ENCODE measurements at places on chromosomes 13 and 19.

GRCh38 chr19:33595783-33596182 lies 26.0 kb upstream of the CHST8 start:
- no peak for DNase-seq

- DNase-seq, result no peak
These were observed 54.1 kb downstream of the SLC7A1 start for GRCh38 chr13:29541400-29541799.

DNA sequence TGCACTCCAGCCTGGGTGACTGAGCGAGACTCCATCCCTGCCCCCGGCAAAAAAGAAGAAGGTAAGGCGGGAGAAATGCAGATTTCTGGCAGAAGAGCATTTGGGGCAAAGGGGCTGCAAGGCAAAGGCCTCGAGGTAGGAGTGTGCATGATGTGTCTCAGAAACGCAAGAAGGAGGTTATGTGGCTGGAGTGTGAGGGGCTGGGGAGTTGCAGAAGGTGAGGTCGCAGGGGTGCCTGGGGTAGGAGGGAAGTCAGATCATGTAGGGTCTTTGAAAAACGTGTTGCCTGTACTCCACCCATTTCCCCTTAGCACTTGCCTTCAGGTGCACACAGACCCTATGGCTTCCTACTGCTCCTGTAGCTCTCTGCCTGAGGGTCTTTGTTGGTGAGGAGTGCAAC lies 29.9 kb downstream of the KCTD15 start:
- DNase-seq, result no peak

DNA sequence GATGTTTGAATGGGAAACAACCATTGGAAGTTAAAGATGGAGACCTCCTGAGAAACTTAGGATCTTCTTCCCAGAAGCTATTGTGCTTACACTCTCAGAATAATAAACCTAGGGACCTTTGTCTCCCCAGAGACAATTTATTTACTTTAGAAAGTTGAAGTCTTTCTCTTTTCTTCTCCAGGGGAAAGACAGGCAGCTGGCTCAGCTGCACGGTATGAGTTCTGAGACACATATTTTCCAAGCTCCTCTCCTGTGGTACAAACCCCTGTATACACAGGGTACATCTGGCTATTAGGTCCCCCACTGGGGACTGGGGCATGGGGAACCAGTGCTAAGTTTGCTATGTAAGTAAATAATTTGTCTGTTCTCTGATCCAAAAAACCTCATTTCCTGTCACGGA lies 67.5 kb upstream of the POSTN start:
- no peak for DNase-seq

- peak; percentile 92 for DNase-seq
These were observed at the start of gene REXO1 for GRCh38 chr19:1848399-1849131. Gene REXO1 (minus strand): TSS chr19:1848483. CDS start chr19:1848358, 125 bp downstream.

DNA sequence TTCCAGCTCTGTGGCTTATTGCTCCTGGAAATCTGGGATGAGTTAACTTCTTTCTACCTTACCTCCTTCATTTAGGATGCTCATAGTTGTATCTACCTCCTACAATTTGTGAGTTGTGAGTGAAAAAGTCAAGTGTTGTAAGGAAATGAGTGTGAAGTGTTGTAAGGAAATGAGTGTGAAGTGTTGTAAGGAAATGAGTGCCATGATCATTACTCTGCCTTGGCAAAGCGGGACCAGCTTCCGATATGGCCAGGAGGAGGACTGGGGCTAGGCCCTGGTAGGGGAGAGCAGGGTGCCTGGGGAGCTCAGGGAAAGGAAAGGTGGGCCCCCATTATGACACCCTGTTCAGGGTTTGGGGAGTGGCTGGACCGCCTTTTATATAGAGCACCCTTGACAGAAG lies 435.2 kb downstream of the FGF9 start:
- no peak for DNase-seq

DNA sequence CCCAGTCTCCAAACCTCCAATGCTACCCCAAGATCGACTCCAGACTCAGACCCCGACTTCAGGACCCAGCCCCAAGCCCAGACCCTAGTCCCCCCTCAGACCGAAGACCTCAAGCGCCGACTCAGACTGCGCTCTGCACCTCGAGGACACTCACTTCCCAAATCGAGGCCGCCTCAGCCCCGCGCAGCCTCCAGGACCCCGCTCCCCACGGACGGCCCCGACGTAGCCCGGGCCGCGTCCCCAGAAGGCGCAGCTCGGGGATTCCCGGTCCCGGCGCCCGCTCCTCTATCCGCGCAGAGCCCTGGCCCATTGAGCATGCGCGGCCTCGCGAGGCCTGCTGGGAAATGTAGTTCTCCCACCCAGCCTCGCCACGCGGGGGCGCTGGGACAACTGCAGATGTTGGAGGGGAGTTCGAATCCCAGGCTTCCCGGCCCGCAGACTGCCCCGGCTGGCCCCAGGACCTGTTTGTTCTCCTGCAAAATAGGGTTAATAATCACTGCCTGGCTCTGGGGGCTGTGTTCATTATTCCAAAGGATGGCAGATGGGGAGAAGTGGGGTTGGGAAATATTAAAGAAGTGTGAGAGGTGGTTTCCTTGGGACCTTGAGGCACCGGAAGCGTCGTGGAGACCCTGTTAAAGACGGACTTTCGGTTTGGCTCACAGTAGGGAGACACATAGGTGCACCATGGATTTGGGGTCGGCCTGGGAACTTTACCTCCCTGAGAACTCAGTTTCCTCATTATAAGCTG lies at the start of gene APBA3:
Gene APBA3 (minus strand): TSS at position 311 of the 748 bp plus-strand sequence. CDS start 1,428 bp downstream, outside the sequence.
- DNase-seq, result peak; percentile 85

DNA sequence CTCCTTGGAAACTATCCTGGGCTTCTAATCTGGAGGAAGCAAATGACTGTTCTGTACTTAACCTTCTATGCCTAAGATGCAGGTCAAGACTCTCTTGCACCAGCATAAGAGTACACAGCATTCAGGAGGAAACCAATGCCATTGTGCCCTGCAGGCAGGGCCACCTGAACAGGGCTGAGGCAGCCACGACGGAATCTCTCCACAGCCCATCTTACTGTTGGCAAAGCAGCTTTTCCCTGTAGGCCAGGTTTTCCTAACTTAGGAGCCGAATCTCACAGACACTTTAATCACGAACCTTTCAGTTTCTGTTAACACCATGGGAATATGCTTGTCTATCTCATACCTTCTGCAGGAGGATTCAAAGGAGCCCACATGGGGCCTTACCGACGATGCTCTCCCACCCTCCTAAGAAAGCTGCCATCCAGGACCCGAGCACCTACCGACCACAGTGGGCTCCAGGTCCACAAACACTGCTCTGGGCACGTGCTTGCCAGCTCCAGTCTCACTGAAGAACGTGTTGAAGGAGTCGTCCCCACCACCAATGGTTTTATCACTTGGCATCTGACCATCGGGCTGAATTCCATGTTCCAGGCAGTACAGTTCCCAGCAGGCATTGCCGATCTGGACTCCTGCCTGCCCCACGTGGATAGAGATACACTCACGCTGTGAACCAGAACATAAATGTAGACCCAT lies 2.6 kb downstream of the TUBA3C start:
- DNase-seq, result no peak

- DNase-seq, result no peak
These were observed 4.8 kb downstream of the ISYNA1 start for GRCh38 chr19:18433015-18433691.

GRCh38 chr19:29176981-29177754 lies 35.8 kb downstream of the UQCRFS1 start:
- DNase-seq, result no peak

GRCh38 chr13:33606692-33607091 lies 211.3 kb upstream of the RFC3 start:
- peak; percentile 9 for DNase-seq

- no peak for DNase-seq
These were observed 3.3 kb upstream of the ZNF556 start for GRCh38 chr19:2863816-2864215.

GRCh38 chr19:45542234-45542668 lies 35.0 kb downstream of the VASP start:
- no peak for DNase-seq

Measured in fibroblast of skin of back (primary cell).